Right atrium auricular region (tissue), 2 donors: ENCODE measurements at places on chromosomes 6 and 20. TPM values are rescaled to one million over a fixed set of nuclear protein-coding genes. Genes with fewer than 3 reads are reported as not detected.

GRCh38 chr6:12614456-12614855 is 102.1 kb upstream of the PHACTR1 start:
- DNase-seq: no peak

GRCh38 chr6:108947114-108947854 is 99.1 kb downstream of the ARMC2 start:
- DNase-seq: no peak

DNA sequence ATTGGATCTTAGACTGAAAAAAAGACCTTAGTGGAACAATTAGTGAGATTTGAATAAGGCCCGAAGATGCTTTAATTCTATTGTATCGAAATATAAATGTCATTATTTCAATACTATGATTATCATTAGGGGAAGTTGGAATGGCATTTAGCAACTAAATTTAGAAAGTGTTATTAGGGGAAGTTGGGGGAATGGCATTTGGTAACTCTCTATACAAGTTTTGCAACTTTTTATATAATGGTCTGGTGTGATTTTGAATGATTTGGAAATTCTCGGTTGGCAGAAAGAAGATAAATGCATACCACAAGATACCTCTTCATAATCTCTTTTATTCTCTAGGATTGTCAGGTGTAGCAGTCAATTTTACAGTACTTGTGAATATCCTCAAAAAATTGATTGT is 49.2 kb downstream of the RNF144B start:
- no peak for DNase-seq

DNA sequence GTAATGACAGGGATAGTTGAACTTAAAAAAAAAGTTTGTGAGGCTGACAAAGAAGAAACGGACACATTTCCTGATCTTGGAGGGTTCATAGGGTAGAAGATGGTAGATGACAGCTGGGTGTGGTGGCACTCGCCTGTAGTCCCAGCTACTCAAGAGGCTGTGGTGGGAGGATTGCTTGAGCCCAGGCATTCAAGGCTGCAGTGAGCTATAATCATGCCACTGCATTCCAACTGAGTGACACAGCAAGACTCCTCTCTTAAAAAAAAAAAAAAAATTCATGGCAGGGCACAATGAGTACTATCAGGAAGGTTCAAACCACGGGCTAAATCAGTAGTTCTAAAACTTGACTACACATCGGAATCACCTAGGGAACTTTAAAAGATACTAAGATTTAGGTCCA is 2.0 kb upstream of the MICA start:
- DNase-seq: peak; percentile 72

GRCh38 chr6:141335477-141336273 is 797.0 kb upstream of the GJE1 start:
- DNase-seq: no peak

DNA sequence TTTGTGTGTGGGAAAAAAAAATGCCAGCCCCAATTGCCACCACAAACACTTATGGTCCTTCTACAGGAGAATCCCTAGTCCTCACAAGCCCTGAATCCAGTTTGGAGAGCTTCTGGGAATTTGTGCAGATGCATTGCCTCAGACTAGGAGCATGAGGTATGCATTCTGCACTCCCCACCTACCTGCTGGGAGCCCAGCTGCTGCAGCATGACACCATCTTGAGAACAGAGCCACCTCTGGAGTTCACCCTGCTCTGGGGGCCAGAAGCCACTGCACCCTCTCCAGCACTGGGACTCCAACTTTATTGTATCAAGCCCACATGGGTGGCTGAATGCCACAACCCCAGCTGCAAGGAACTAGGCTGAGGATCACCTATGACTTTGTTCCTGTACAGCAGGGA is 568.5 kb upstream of the ID4 start:
- DNase-seq: no peak

ZSCAN9 gene
- total RNA-seq: 10.1 TPM

NKAIN2 gene
- total RNA-seq: 0.31 TPM

KCNQ5 gene
- total RNA-seq: 0.67 TPM

C6orf15 gene
- not detected for total RNA-seq

ELMO2 gene
- total RNA-seq: 29.4 TPM
